ENCODE measurements at places on chromosomes 6 and 20.

GRCh38 chr6:10621213-10621612, 73.2 kb downstream of the C6orf52 start:
- no peak for DNase-seq

- no peak for DNase-seq
These were observed 55.3 kb upstream of the FAM83D start for GRCh38 chr20:38870733-38871559.

GRCh38 chr20:36440370-36441026, 100.8 kb upstream of the MYL9 start:
- no peak for DNase-seq

DNA sequence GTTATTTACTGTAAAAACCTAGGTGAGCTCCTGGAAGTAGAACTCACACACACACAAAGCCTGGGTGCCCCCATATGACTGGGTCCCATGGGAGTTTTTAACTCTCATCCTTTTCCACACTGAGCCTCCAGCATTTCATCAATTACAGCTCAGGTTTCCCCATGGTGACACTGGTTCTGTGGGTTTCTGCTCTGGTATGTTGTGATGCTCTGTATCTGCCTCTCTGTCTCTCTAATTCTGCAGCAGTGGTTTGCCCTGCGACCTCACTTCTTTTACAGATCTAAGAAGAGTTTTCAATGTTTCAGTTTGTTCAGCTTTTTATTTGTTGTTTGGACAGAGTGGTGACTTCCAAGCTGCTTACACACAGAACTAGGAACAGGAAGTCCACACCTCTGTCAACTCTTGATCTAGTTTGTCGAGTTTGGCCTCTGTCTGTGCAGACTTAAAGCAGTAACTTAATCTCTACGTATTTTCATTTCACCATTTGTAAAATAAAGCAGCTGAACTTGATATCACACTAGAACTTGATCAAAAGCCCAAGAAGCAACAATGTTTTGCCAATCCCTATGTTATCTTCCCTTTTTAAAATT, 554.3 kb downstream of the EPHA7 start:
- DNase-seq = no peak

DNA sequence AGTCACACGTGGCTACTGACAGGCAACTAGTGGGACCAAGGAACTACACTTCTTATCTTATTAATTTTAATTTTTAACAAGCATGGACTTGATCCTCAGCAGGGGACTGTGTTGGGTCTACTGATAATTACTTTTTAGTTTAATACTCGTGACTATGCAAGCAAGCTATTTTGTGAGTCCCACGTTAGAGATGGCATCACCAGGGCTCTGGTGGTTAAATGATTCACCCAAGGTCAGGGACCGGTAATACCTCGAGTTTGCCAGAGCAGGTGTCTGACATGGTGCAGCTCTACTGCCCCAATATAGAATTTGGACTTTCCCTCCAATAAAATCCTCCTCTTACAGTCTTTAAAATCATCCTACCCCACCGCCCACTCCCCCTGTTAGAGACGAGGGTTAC, 98.6 kb upstream of the RIN2 start:
- peak; percentile 19 for DNase-seq

GRCh38 chr6:119173249-119174084, 95.0 kb upstream of the FAM184A start:
- DNase-seq = no peak

GRCh38 chr6:69900869-69901268, 34.5 kb downstream of the COL19A1 start:
- no peak for DNase-seq

- DNase-seq = no peak
These were observed 69.7 kb downstream of the SAMD5 start for GRCh38 chr6:147578159-147578558.

DNA sequence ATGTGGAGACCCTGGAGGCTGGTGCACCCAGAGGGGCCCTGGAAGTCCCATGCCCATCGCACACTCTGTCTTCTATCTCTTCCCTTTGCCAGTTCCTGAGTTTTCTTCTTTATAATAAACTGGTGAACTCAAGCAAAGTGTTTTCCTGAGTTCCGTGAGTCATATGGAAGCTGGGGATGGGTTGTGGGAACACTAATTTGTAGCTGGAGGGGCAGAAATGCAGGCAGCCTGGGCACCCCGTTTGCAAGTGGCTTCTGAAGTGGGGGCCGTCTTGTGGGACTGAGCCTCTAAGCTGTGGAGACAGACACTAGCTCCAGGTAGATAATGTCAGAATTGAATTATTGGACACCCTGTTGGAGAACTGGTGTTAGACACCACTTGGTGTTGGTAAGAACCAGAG, 3.2 kb upstream of the PPP1R3G start:
- no peak for DNase-seq

GRCh38 chr6:80872199-80872950, 765.9 kb downstream of the BCKDHB start:
- DNase-seq = no peak

DNA sequence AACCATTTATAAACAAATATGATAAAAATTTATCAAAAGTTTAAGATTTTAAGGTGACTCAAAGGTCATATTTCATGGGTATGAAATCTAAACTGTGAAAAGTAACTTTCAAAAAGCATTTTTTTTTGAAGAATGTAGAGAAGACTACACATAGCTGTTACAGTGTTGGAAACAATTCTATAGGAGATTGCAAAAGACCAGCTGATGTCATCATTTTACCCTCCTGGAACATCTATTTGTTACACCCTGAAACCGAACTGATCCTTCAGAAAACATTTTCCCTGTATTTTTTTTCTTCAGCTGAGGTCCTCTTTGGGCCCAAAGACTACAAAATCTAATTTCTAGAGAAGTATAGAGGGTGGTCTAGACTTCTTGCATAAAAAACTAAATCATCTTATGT, 297.5 kb upstream of the FERMT1 start:
- DNase-seq = no peak

GRCh38 chr6:135672256-135672655, 174.7 kb upstream of the AHI1 start:
- DNase-seq = no peak

DNA sequence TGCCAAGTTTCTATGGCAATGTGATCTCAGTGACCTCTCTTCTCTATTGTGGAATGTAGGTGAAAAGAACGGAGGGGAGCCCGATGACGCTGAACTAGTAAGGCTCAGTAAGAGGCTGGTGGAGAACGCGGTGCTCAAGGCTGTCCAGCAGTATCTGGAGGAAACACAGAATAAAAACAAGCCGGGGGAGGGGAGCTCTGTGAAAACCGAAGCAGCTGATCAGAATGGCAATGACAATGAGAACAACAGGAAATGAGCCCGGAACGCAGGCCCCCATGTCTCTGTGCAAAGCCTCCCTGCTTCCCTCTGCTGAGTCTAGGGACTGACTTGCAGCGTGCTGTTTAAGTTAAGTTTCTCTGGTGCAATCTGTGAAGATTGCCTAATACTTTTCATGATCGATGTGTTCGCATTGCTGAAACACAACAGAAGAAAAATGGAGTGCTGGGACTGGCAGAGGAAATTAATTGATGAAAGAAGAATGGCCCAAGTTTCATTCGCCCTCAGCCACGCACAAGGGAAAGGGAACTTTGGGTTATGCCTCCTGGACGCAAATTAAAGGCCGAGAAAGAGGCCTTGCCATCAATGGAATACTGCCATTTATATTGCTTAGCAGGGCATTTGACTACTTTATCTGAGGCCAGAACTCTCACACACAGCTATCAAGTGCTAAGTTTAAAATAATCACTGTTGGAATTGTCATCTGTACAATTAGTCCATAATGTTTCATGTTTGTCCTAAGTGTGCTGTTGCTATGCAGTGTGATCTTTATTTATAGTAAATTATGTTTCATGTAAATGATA, 146.4 kb downstream of the AKAP7 start:
- DNase-seq = peak; percentile 83

DNA sequence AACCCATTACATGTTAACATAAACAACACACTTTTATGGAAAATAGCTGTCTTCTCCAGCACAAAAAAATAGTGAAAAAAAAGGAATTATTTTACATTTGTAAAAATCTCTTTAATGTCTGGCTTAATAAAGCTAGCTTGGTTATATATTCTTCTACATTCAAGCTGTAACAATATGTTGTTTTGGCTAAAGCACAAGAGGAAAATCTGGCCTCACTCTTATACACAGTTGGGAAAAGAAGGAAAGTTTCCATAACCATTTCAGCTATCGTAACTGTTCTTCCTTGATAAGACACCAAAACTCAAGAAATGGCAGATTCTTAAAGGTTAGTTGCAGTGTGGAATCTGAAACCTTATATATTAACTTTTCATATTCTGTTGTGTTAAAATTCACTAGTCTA, 7.6 kb downstream of the HLA-DOB start:
- DNase-seq = no peak

GRCh38 chr20:57660922-57661745, 40.9 kb upstream of the ZBP1 start:
- DNase-seq = peak; percentile 37

GRCh38 chr20:4160761-4161305, 145.5 kb upstream of the RNF24 start:
- peak; percentile 67 for DNase-seq

DNA sequence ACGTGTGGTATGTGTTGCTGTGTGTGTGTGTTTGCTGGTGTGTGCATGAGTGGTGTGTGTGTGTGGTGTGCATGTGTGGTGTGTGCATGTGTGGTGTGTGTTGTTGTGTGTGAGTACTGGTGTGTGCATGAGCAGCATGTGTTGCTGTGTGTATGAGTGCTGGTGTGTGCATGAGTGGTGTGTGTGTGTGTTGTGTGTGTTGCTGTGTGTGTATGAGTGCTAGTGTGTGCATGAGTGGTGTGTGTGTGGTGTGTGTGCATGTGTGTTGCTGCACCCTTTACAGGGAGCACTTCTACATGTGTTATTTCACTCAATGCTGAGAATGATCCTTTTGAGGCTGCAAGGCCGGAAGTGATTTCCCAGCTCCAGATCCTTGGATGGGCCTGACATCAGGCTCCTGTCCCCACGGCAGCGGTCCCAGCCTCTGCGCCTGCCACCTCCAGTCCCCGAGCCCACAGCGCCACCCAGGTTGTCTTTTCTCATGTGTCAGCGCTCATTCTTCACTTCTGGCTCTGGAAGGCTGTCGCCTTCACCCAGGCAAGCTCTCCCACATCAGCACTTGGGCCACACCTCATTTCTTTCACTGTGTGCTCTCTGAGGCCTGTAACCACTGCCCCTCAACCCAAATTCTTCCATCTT, 2.6 kb downstream of the NPEPL1 start:
- DNase-seq = peak; percentile 64

DNA sequence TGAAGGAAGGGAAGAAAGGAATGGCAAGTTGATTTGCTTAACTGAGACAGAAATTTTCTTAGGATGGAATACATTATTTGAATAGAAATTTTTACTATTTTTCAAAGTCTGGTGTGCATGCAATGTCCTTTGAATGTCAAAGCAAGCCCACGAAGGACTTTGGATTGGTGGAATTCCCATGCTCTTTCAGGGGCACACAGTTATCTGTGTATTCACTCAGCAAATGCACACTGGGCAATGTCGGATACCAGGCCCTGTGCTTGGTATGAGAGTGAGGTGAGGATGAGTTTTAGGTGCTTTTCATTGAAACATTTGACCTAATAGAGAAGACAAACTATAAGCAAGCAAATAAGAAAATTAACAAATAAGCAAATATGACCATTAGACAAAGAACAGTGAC, 73.3 kb downstream of the SYCP2L start:
- no peak for DNase-seq

- no peak for DNase-seq
These were observed 267.8 kb upstream of the IRAK1BP1 start for GRCh38 chr6:78599526-78599925.

GRCh38 chr6:164148788-164149187, 734.3 kb downstream of the QKI start:
- no peak for DNase-seq

DNA sequence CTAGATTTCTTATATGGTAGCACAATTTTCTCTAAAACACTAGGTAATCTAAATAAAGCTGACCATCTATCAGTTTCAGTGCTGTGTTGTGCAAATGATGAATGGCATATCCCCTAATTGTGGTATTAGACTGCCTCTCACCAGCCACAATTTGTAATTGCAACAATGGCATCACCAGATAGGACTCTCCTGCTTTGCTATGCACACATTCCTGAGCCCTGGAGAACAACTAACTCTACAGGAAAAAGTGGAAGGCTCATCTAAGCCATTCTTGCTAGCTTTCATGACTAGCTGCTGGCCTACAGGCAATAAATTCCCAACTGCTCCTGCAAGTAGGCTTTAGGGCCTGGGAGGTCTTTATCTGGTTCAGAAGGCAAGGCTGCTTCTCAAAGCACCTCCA, 974.1 kb downstream of the EYS start:
- no peak for DNase-seq

DNA sequence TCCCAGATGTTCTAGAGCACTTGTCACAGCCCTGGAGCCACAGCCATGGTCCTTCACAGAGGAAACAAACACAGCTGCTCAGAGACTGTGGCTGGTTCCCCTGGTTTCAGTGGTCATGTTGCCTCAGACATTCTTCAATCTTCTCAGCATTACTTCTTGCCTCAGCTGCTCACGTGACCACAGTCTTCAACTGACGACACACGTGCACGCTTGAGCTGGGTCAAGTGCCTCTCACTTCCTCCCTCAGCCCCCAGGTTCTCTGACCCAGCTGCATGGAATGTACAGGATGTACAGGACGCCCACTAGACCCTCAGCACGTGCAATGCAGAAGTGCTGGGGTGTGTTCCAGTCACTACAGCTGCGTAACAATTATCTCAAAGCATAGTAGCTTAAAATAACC, 159.8 kb upstream of the GGTLC1 start:
- DNase-seq = no peak

- DNase-seq = no peak
These were observed 12.7 kb upstream of the LRRN4 start for GRCh38 chr20:6066582-6066981.

GRCh38 chr6:1091900-1092299, 220.0 kb upstream of the FOXQ1 start:
- no peak for DNase-seq

DNA sequence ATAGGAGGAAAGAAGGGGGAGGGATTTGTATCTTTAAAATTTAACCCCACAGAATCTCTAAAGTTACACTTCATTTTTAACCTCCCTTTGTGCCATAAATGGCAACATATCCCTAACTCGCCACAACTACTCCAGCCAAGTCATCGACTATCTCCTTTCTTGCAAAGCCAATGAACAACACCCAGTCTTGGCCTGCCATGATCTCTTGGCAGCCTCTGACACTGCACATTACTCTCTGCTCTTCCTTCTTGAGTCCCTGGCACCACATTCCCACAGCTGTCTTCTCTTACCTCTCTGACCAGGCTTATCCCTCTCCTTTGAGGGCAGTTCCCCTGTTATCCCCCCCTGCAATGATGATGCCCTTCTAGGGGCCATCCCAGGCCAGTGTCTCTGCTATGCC, 42.5 kb downstream of the MBOAT1 start:
- no peak for DNase-seq

Measured in endodermal cell (in vitro differentiated cells).